ENCODE measurements at places on chromosomes 2 and 18.

DNA sequence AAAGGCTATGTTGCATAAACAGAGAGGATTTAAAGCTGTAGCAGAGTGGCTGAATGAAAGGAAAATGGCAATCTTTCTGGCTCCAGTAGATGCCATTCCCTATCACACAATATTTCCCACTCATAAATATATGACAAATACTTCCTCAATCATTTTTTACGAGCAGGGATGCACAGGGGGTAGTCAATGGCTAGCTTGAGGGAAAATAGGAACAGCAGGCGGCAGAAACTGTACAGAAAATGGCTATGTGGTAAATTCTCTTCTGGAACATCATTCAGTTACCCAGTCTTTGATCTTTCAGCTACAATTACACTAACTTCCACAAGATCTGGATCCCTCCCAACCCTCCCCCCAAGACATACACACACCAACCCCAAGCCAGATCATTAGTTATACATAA is 127.2 kb downstream of the OLA1 start:
- peaks cover 3% of the 10 kb centered on the region for H3K4me1 ChIP-seq
- H3K4me3 ChIP-seq: no peak overlapping the region
- peaks cover 28% of the 10 kb centered on the region for H3K36me3 ChIP-seq
- no peak for DNase-seq
- no peak overlapping the region for H3K27ac ChIP-seq

GRCh38 chr2:70779911-70780545 is 10.4 kb downstream of the FIGLA start:
- no peak for DNase-seq
- peaks cover 29% of the 10 kb centered on the region for H3K27me3 ChIP-seq
- no peak overlapping the region for H3K4me3 ChIP-seq
- H3K36me3 ChIP-seq: no peaks in the 10 kb centered on the region

DNA sequence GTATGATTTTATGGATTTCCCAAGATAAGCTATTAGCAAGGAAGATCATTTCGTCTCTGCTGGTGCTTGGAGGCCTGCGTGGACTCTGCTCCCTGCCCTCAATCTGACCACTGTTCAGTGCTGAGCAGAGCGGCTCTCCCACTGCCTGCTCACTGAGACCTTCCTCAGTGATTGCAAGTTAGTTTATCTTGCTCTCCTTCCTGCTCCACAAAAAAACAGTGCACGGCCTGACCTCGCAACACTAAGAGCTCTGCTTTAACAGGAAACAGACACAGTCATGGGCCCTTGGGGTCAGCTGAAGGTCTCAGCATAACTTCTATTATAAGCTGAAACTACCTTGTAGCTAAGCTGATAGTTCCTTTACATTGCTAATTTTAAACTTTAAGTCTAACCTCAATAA is 53.1 kb downstream of the PRELID3A start:
- H3K4me3 ChIP-seq: no peak overlapping the region
- DNase-seq: no peak
- H3K27me3 ChIP-seq: no peaks in the 10 kb centered on the region
- no peak overlapping the region for H3K27ac ChIP-seq
- no peaks in the 10 kb centered on the region for H3K4me1 ChIP-seq

DNA sequence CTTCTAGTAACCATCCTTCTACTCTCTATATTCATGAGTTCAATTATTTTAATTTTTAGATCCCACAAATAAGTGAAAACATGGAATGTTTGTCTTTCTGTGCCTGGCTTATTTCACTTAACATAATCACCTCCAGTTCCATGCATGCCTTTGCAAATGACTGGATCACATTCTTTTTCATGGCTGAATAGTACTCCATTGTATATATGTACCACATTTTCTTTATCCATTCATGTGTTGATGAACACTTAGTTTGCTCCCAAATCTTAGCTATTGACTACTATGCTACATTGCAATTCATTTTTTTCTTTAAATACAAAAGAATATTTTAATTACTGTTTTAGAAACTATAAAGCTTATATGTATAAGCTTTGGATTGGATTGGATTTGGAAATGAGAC is 240.4 kb upstream of the LYPD1 start:
- H3K27ac ChIP-seq: no peak overlapping the region
- H3K4me3 ChIP-seq: no peak overlapping the region
- no peaks in the 10 kb centered on the region for H3K4me1 ChIP-seq
- no peaks in the 10 kb centered on the region for H3K36me3 ChIP-seq

GRCh38 chr2:48397846-48398245 is 132.1 kb upstream of the STON1 start:
- H3K27ac ChIP-seq: peak overlapping the region; percentile 99
- no peaks in the 10 kb centered on the region for H3K36me3 ChIP-seq
- no peak overlapping the region for H3K4me3 ChIP-seq
- no peaks in the 10 kb centered on the region for H3K27me3 ChIP-seq
- no peaks in the 10 kb centered on the region for H3K4me1 ChIP-seq

- H3K27me3 ChIP-seq: no peaks in the 10 kb centered on the region
- no peak overlapping the region for H3K4me3 ChIP-seq
- peaks cover 2% of the 10 kb centered on the region for H3K4me1 ChIP-seq
- H3K36me3 ChIP-seq: no peaks in the 10 kb centered on the region
- DNase-seq: no peak
Measured at GRCh38 chr2:143521396-143521795, 392.2 kb downstream of the ARHGAP15 start.

DNA sequence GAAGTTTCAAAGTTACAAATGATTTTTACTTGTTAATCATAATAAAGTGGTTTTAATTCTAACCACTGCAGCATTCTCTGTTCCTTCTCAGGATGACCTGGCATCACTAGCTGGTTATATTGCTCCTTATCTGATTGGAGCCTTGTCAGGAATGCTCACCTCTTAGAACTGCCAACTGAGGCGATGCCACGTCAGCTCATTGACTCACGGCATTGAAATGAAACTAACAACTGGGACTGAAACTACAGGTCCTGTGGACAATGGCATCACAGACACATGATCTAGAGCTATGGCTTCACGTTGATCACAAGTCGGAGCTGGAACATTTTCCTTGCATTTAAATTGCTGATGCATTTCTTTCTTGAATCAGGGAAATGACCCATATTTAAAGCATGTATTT is 54.9 kb upstream of the MAP2 start:
- H3K36me3 ChIP-seq: no peaks in the 10 kb centered on the region
- H3K4me1 ChIP-seq: no peaks in the 10 kb centered on the region
- H3K27ac ChIP-seq: no peak overlapping the region
- no peak for DNase-seq
- no peaks in the 10 kb centered on the region for H3K27me3 ChIP-seq

- no peak overlapping the region for H3K4me3 ChIP-seq
- no peaks in the 10 kb centered on the region for H3K27me3 ChIP-seq
- peaks cover 7% of the 10 kb centered on the region for H3K4me1 ChIP-seq
- H3K36me3 ChIP-seq: no peaks in the 10 kb centered on the region
- peak; percentile 59 for DNase-seq
Measured at GRCh38 chr2:43269074-43269572, 42.7 kb upstream of the ZFP36L2 start.

DNA sequence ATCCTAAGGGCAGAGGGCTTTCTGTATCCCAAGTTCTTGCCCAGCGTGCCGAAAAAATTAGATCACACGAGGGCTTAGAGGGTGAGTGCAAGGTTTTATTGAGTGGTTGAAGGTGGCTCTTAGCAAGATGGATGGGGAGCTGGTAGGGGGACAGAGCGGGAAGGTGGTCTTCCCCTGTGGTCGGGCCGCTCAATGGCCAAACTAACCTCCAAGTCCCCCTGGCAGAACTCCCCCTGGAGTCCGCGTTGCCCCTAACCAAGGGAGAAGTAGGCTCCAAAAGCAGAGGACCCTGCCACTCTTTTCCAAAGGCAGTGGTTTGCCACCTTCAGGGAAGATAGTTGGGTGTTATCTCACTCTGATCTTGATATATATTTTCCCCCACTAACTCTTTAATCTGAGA is 63.4 kb downstream of the LYPD1 start:
- H3K4me1 ChIP-seq: peaks cover 18% of the 10 kb centered on the region
- H3K4me3 ChIP-seq: peak overlapping the region; percentile 9
- DNase-seq: peak; percentile 21
- H3K27me3 ChIP-seq: no peaks in the 10 kb centered on the region
- H3K36me3 ChIP-seq: no peaks in the 10 kb centered on the region

- no peak overlapping the region for H3K27ac ChIP-seq
- no peaks in the 10 kb centered on the region for H3K36me3 ChIP-seq
- H3K4me3 ChIP-seq: no peak overlapping the region
Measured at GRCh38 chr2:71546275-71546638, 92.9 kb downstream of the DYSF start.

DNA sequence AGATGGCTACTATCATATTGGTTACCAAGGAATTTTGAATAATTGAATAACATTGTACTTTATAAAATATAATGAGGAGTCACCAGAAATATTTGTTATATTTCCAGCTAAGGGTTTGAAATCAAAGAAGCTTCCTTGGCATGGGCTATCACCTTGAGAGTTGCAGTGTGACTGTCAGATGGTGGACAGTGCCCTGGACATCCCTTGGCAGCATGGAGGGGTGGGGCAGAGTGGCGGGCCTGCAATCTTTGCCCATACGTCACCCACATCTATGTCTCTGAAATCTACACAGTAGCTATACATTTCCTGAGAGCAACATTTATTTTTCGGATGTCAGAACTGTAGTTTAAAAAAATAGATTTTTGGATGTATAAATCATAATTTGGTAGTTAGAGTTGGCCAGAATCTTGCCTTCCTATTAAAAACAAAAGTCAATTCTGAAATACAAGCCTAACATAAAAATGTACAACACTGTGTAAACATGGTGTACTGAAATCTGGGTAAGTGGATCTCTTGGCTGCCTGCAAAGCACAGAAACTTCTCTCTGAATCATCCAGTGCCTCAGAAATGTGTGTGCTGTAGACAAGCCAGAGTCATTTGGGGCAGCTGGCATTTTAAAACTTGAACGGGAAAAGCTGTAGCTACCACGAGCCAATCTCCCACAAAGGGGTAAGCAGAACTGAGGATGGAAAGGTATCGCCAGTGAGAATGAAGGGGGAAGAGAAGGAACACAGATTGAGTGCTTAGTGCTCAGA is 124.2 kb upstream of the ARHGAP28 start:
- no peaks in the 10 kb centered on the region for H3K27me3 ChIP-seq
- H3K4me1 ChIP-seq: peaks cover 11% of the 10 kb centered on the region
- no peak overlapping the region for H3K4me3 ChIP-seq
- no peak overlapping the region for H3K27ac ChIP-seq
- H3K36me3 ChIP-seq: no peaks in the 10 kb centered on the region

DNA sequence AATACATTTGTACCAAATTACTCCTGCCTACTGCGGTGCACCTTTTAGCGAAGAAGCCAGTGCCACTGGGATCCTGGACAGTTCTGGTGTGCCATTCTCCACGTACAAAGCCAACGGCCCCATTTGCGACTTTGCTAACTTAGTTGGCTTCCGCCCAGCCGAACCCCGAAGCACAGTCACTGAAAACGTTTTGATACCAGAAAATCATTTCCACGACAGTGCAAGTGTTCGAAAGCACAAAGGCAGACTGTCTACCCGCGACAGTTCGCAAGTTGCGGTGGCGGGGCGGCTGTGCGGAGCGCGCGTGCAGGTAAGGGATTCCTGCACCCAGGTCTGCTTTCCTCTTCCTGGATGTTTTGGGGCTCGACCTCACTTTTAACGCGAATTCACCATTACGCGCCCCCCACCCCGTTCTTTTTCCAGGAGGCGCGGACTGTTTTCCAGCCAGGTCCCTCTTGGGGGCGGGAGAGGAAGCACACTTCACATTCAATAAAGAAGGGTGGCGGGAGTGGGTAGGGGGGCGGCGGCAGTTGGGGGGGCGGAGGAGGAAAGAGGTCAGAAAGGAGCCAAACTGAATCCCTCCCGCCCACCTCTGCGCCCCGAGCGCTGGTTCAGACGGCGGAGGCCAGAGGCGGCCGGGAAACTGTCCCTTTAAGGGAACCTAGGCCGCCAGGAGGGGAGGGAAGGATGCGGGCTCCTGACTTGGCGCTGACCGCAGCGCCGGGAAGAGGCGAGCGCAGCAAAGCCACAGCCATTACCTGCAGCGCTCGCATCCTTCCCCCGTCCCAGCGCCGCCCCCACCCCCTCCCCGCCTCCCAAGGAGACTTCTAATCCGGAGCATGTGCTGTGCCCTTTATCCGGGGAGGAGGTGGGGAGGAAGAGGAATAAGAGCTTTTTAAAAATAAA is 107.4 kb upstream of the KCTD1 start:
- H3K4me1 ChIP-seq: peaks cover 4% of the 10 kb centered on the region
- peak; percentile 89 for DNase-seq
- H3K27ac ChIP-seq: peak overlapping the region; percentile 76
- peaks cover 78% of the 10 kb centered on the region for H3K27me3 ChIP-seq
- peak overlapping the region; percentile 75 for H3K4me3 ChIP-seq

DNA sequence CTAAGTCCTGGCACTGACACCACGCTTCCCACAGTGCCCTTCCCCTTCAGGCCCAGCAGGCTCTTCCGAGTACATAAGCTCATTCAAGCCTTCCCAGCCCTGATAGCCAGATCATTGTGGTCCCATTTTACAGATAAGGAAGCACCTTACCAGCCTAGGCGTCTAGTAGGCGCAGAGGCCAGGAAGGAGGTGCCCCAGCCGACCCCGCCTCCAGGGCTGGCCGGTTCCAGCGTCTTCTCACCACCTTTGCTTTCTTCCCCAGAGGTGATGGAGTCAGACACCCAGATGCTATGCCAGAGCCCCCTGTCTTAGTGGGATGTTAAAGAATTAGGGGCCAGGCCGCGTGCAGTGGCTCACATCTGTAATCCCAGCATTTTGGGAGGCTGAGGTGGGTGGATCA is 28.9 kb upstream of the EFHD1 start:
- H3K4me3 ChIP-seq: no peak overlapping the region
- H3K4me1 ChIP-seq: no peaks in the 10 kb centered on the region
- H3K27ac ChIP-seq: no peak overlapping the region

DNA sequence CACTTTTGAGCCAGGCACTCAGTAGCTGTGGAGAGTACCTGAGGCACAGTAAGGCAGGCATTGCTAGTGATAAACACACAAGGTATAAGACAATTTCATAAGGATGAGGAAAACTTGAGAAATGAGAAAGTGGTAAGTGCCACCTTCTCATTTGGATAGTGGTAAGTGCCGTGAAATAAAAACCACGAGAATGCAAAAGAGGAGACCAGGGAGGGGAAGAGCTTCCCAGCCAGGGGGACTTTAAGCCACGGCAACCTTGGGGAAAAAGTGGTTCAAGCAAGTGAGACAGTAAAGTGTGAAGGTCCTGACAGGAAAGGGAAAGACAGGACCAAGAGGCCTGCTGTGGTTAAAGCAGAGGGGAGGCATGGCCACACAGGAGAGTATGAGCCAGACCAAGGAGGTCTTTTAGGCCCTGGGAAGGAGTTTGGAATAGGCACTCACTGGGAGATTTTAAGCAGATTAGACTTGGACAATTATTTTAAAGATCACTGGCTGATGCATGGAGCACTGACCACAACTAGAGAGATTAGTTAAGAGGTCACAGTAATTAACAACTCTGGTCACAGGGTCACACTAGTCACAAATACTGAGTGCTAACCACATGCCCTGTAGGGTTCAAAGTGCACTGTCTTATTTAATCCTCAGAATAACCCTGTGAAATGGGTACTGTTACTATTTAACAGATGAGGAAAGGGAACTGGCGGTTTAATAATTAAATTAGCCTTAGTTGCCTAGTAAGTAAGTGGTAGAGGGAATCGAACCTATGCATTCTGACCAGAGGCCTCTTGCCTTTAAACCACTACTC is 50.1 kb downstream of the THOC1 start:
- DNase-seq: no peak
- no peaks in the 10 kb centered on the region for H3K27me3 ChIP-seq
- no peak overlapping the region for H3K27ac ChIP-seq
- no peak overlapping the region for H3K4me3 ChIP-seq
- peaks cover 89% of the 10 kb centered on the region for H3K36me3 ChIP-seq
